Stimulated activated CD8-positive, alpha-beta memory T cell treated with anti-CD3 and anti-CD28 coated beads, Interleukin-4, amount 100 ng/mL, for 24 hours (primary cell): ENCODE measurements at places on chromosomes 13 and 19.

GRCh38 chr13:95492044-95492801, 60.3 kb upstream of the CLDN10 start:
- DNase-seq = no peak

DNA sequence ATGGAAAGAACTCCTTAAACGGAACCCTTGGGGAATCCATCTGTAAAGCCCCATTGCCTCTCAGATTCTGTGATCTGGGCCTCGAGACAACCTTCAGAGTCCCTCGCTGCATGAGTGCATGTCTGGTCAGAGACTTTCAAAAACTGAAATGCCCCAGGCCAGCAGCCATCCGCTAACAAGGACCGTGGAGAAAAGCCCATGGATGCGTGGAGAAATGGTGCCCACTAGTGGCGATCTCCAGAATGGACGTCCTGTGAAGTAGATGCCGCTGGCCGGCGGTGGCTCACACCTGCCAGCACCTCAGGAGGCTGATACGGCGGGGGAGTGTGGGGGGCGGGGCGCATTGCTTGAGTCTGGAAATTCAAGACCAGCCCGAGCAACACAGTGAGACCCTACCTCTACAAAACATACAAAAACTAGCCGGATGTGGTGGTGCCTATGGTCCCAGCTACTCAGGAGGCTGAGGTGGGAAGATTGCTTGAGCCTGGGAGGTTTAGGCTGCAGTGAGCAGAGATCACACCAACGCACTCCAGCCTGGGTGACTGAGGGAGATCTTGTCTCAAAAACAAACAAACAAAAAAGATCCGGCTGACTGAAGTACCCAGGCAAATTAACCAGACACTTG, 7.9 kb upstream of the CDC16 start:
- peak; percentile 75 for DNase-seq

DNA sequence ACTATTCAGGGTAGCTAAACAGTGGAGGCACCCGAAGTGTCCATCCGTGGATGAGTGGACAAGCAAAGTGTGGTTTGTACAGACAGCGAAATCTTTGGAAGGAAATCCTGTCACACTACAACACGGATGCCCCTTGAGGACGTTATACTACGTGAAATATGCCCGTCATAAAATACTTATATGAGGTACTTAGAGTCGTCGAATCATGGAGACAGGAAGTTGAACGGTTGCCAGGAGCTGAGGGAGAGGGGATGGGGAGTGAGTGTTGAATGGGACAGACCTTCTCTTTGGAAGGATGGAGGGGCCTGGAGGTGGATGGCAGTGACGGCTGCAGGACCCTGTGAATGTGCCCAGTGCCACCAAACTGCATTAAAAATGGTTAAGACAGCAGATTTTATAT, 11.6 kb downstream of the ATP4B start:
- no peak for DNase-seq

GRCh38 chr13:110684388-110685056, 21.4 kb downstream of the CARS2 start:
- DNase-seq = no peak
